ENCODE measurements at places on chromosomes 1 and 21.
A peak's percentile ranks its signal among the peaks of the same experiment; 100 is the strongest.

GRCh38 chr1:32888134-32888533 lies 1.8 kb downstream of the HPCA start:
- no peak for DNase-seq

DNA sequence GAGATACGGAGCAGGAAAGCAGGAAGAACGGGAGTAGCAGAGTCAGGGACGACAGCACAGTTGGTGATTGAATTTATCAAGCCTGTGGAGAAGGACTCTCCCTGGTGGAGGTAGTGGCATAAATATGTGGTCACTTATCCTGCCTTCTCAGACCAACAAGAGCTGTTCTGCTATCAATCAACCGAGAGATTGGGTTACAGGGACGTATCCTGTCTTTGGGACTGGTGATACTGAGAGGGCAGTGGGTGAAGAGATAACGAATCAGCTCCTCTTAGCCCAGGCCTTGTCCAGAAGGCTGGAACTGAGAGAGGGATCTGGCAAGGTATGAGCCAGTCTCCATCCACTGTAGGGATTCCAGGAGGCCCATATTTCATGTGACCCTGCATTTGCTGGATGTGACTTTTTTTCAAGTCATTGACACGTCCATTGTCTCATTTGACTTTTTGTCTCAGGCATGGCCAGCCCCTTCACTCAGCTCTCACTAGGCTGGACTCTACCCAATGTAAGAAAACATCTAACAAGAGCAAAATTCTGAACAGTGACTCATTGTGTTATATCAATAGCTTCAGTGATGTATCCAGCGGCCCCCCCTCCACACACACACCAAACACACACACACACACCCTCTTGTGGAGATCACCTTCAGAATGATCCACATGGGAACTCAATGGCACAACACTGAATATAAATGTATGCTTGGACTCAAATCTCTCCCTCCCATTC lies 11.3 kb downstream of the C1orf116 start:
- no peak for DNase-seq

GRCh38 chr1:32770741-32771548 lies 46.2 kb downstream of the YARS1 start:
- no peak for DNase-seq

DNA sequence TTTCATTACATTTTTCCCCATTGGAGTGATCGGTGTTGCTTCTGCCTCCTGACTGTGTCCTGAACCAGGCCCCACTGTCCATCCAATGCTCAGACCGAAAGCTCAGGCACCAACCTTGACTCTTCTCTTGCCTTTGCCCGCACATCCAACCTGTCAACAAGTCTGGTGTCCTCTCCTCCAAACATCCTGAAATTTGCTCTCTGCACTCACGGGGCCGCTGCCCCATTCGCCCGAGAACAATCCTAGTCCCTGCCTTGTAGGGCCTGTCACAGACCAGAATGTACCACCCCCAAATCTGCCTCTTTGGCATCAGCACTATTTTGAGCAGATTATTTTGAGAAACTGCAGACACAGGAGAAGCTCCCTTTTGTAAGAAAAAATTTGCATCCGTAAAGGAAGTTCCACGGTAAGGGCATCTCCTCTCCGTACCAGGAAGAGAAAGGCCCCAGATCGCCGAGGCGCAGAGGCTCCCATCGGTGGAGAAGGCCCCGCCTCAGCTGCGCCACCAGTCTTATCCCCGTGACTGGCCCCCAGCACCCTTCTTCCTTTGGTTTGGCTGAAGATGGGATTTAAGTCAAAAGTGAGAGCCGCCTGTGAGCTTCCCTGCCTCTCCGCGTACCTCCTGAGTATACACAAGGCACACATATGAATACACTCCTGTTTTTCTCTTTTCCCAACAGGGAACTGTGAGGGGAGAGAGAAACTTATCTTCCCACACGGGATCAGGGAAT lies 7.1 kb downstream of the MORN1 start:
- no peak for DNase-seq

GRCh38 chr1:221532071-221532773 lies 209.7 kb downstream of the DUSP10 start:
- DNase-seq: no peak

DNA sequence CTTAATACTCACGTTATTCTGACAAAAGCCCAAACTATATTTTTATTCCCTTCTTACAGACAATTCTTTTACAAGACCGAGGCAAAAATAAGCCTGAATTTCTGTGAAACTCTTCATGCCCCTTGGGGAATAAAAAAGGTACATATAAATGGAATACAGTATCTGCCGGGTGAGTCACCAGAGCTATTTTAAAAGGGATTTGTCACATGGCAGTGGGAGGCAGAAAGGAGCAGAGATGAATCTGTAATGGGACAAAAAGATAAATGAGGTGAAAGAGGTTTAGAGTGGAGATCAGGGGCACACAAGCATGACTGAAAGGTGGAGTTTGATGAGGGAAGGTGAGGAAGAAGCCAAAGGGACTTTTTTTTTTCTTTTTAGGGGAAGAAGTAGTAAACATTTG lies 8.8 kb downstream of the XCL1 start:
- no peak for DNase-seq

GRCh38 chr1:12129624-12130023 lies 37.2 kb upstream of the TNFRSF1B start:
- no peak for DNase-seq

GRCh38 chr1:79667848-79668696 lies 661.5 kb upstream of the ADGRL4 start:
- DNase-seq: no peak

- DNase-seq: no peak
These were observed 79.2 kb downstream of the HFM1 start for GRCh38 chr1:91325456-91325855.

DNA sequence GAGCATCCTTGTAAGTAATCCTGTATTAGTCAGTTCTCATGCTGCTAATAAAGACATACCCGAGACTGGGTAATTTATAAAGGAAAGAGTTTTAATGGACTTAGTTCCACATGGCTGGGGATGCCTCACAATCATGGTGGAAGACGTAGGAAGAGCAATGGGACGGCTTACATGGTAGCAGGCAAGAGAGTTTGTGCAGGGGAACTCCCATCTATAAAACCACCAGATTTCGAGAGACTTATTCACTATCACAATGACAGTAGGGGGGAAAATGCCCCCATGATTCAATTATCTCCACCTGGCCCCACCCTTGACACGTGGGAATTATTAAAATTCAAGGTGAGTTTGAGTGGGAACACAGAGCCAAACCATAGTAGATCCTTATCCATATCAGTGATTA lies 124.7 kb downstream of the HIVEP3 start:
- no peak for DNase-seq

GRCh38 chr1:13228343-13228781 lies 2.4 kb upstream of the PRAMEF18 start:
- no peak for DNase-seq

- no peak for DNase-seq
These were observed 96.8 kb upstream of the ATP1B1 start for GRCh38 chr1:169009666-169010065.

- no peak for DNase-seq
These were observed 80.4 kb upstream of the LRRC53 start for GRCh38 chr1:74592580-74593355.

GRCh38 chr1:21763236-21763635 lies 19.7 kb downstream of the USP48 start:
- DNase-seq: no peak

DNA sequence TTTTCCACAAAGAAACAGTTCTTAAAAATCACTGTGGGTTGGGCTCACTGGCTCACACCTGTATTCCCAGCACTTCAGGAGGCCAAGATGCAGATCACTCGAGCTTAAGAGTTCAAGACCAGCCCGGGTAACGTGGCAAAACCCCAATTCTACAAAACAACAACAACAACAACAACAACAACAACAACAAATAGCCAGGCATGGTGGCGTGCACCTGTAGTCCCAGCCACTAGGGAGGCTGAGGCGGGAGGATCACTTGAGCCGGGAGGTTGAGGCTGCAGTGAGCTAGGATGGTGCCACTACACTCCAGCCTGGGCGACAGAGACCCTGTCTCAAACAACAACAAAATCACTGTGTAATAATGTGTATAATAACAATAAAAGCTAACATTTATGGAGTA lies 40.8 kb downstream of the CDCP2 start:
- no peak for DNase-seq

- DNase-seq: no peak
These were observed 3.0 kb upstream of the A3GALT2 start for GRCh38 chr1:33323663-33324477.

- no peak for DNase-seq
These were observed 12.5 kb upstream of the GUCA2A start for GRCh38 chr1:42176902-42177519.

- DNase-seq: no peak
These were observed 21.6 kb downstream of the VPS13D start for GRCh38 chr1:12251442-12251841.

DNA sequence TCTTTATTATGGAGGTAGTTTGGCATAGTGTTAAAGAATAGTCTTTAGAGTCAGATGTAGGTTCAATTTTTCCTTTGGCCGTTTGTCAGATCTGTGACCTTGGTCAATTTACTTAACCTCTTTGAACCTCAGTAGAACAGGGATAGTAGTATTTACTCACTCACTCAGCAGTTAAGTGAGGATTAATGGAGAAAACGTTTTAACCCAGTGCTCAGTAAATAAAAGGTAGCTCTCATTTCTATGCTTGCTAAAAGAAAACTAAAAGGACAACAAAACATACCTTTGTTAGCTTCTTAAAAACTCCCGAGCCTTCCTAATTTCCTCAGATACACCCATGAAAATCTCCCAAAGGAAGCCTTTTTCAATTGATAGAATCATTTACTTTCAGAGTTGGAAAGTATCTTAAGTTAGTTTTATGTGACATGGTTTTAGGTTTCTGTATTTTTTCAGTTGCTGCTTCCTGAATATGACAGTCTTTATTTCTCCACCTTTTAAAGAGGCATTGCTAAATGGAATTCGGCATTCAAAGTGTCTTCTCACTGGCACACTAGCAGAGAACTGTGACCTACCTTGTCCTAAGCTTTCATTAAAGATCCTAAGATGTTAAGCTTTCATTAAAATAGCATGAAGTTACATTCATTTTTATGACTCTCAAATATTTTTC lies 7.8 kb downstream of the ABCD3 start:
- DNase-seq: no peak

DNA sequence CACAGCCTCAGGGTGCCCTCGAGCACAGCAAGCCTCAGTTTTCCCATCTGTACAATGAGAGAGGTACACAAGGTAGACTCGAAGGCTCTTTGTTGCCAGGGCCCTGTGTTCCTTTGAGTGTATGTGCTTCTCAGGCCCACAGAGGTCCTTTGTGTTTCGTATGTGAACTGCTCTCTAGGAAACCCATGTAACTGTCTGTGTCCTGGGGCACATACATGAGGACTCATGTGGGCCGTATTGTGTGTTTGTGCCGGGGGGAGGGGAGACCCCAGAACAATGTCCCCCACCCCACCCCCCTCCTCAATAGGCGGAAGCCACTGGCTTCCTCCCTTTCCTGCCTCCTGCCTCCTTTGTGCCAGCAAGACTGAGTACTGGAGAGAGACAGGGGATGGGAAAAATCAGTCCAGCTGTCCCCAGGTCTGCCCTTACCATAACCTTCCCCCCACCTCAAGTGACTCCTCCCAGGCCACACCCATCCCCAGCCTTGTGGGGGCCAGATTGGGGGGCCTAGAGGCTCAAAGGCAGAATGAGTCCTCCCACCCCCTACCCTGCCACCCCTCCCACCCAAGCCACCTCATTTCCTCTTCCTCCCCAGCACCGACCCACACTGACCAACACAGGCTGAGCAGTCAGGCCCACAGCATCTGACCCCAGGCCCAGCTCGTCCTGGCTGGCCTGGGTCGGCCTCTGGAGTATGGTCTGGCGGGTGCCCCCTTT lies at the start of gene TIE1:
TSS of gene TIE1 (plus strand) at position 605 of the 717 bp plus-strand sequence. CDS start at position 695, 90 bp downstream.
- DNase-seq: no peak

GRCh38 chr1:222043444-222044292 lies 301.8 kb upstream of the DUSP10 start:
- peak; percentile 83 for DNase-seq
